Fibroblast of lung (primary cell): ENCODE measurements at places on chromosomes 2 and 18. TPM values are rescaled to one million over a fixed set of nuclear protein-coding genes. Genes with fewer than 3 reads are reported as not detected.

DNA sequence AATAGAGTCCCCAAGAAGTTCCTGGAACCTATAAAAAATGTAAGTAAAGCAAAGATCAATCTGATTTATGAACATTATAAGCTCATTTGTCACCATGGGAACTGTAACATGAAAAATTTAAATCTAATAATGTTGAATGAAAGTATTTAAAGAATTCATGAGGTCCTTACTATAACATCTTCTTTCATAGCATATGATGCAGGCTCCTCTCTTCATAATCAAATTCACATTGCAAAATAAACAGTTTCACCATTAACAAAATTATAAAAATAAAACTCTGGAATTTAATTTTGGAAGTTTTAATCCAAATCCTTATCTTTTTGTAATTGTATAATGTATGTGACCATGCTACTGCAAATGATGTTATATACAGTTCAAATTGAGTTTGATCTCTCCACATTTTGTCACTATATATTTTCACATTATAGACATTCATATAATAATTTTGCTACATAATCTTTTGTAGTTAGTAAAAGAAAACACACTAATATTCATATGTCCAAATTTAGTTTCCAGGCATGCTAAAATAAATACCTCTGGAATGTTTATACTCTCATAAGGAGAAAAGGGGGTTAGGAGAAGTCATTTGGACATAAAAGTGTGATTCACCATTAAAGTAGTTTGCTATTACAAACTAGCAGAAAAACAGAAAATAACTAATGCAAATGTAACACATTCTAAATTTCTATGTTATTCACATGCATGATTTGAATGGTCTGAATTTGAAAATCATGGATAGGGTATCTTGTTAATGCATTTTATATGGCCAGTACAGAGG lies 954.1 kb downstream of the DSC3 start:
- no peak for DNase-seq

Gene EGR4
- not detected in 2 replicates for polyA plus RNA-seq

Gene HJURP
- 6.2 and 28.3 TPM in 2 replicates for polyA plus RNA-seq

GRCh38 chr2:191692502-191693115 lies 14.7 kb downstream of the NABP1 start:
- DNase-seq: no peak

DNA sequence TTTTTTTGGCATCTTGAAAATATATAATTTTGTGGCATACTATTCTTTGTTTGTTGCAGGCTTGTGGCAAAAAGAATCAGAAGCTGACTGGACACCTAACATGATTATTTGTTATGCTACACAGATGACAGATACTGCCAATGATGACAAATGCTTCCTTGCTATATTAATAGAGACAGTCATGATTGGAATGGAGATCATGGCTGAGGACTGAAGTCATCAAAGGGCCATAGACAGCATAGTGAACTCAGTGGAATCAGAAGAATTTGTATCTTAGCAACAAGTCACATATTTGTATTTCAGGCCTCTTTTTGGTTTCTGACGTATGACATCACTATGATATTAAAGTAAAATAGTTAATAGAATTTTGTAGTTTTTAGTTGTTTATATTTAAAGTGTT lies 1003.8 kb upstream of the DDX18 start:
- DNase-seq: no peak
